Effector memory CD4-positive, alpha-beta T cell (primary cell): ENCODE measurements at places on chromosomes 16 and 17.

- no peaks in the 10 kb centered on the region for H3K27me3 ChIP-seq
- H3K4me1 ChIP-seq, result peaks cover 13% of the 10 kb centered on the region
- no peak overlapping the region for H3K27ac ChIP-seq
- no peak overlapping the region for H3K4me3 ChIP-seq
These were observed 75.1 kb downstream of the ZNF778 start for GRCh38 chr16:89292443-89293078.

DNA sequence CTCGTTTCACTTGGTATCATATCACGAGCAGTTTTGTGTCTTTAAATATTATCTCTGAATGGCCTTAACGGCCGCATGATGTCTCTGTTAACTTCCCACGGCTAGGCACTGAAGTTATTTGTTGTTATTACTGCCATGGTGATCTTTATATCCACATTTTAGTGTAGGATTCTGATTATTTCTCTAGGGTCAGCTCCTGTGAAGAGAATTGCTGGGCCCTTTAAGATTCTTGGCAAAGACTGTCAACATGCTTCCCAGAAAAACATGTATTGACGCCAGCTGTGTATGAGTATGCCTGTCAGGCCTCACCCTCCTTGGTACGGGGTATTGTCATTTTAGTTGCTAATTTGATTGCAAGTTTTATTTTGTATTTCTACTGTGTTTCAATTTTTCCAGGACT lies 263.5 kb downstream of the SNX29 start:
- H3K4me1 ChIP-seq, result no peaks in the 10 kb centered on the region
- H3K36me3 ChIP-seq, result no peaks in the 10 kb centered on the region
- H3K27me3 ChIP-seq, result no peaks in the 10 kb centered on the region
- no peak overlapping the region for H3K4me3 ChIP-seq

GRCh38 chr17:28528327-28529012 lies 22.3 kb downstream of the FOXN1 start:
- no peak overlapping the region for H3K4me3 ChIP-seq
- no peak for DNase-seq
- no peaks in the 10 kb centered on the region for H3K36me3 ChIP-seq
- no peak overlapping the region for H3K27ac ChIP-seq

GRCh38 chr16:71645450-71645849 lies 19.5 kb downstream of the MARVELD3 start:
- H3K27me3 ChIP-seq, result no peaks in the 10 kb centered on the region
- H3K27ac ChIP-seq, result no peak overlapping the region
- peaks cover 14% of the 10 kb centered on the region for H3K36me3 ChIP-seq
- H3K4me3 ChIP-seq, result no peak overlapping the region

DNA sequence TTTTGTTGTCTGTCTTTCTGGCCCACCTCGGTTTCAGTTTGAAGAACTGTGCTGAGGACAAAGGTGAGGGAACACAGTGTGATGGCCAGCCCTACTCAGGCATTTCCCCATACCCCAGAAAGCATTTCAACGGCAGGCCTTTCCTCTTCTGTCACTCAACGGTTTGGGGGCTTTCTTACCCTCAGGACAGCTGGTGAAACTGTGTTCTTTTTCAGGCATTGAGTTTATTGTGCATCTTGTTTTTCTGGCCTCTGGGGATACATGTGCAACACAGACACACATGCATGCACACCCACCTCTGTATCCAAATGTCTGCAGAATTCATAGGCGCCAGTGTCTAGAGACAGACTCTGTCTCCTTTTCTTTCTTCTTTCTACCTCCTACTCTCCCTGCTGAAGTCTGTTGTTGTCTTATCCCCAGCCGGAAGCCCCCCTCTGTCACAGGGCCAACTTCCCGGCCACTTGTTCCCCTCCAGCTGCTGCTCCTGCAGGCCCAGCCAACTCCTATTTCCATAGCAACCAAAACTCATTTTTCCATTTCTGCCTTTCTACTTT lies 17.0 kb downstream of the CHD9 start:
- no peaks in the 10 kb centered on the region for H3K36me3 ChIP-seq
- H3K4me3 ChIP-seq, result no peak overlapping the region
- H3K27me3 ChIP-seq, result no peaks in the 10 kb centered on the region
- no peaks in the 10 kb centered on the region for H3K4me1 ChIP-seq
- no peak for DNase-seq

- no peak overlapping the region for H3K27ac ChIP-seq
- no peak overlapping the region for H3K4me3 ChIP-seq
- H3K36me3 ChIP-seq, result no peaks in the 10 kb centered on the region
- H3K4me1 ChIP-seq, result no peaks in the 10 kb centered on the region
- DNase-seq, result no peak
These were observed 117.1 kb downstream of the KCNJ2 start for GRCh38 chr17:70286391-70286790.

GRCh38 chr17:56754523-56755208 lies 79.1 kb downstream of the C17orf67 start:
- no peak overlapping the region for H3K27ac ChIP-seq
- H3K36me3 ChIP-seq, result no peaks in the 10 kb centered on the region
- H3K27me3 ChIP-seq, result no peaks in the 10 kb centered on the region
- H3K4me1 ChIP-seq, result no peaks in the 10 kb centered on the region
- H3K4me3 ChIP-seq, result no peak overlapping the region

DNA sequence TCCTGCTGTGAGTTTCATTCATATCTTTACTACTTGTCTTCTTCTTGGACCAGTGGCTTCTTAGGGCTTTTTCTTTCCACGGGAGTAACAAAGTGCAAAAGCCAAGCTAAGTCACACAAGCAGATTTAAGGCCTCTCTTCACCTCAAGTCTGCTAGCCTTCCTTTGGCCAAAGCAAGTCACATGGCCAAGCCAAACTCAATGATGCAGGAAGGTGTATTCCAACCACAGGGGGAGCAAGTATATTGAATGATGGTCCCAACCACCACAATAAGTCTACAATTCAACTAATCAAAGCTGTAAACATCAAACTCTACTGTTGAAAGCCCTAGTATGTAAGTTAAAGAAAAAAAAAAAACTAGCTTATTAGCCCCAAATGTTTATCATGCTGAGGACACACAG lies 44.5 kb upstream of the CDYL2 start:
- H3K27me3 ChIP-seq, result no peaks in the 10 kb centered on the region
- no peak overlapping the region for H3K27ac ChIP-seq
- no peaks in the 10 kb centered on the region for H3K36me3 ChIP-seq
- DNase-seq, result no peak
- H3K4me3 ChIP-seq, result no peak overlapping the region

GRCh38 chr16:67279296-67280089 lies at the start of gene PLEKHG4:
PLEKHG4 (plus strand) TSS chr16:67279532; CDS start chr16:67280045, 513 bp downstream.
- H3K27ac ChIP-seq, result peak within 1 kb of the TSS; percentile 37
- H3K4me1 ChIP-seq, result peaks cover 10% of the 10 kb centered on the region
- H3K27me3 ChIP-seq, result no peaks in the 10 kb centered on the region
- H3K4me3 ChIP-seq, result peak within 1 kb of the TSS; percentile 67

GRCh38 chr16:87074641-87075318 lies 242.4 kb downstream of the C16orf95 start:
- H3K4me1 ChIP-seq, result no peaks in the 10 kb centered on the region
- no peaks in the 10 kb centered on the region for H3K27me3 ChIP-seq
- H3K4me3 ChIP-seq, result no peak overlapping the region
- H3K27ac ChIP-seq, result no peak overlapping the region
- H3K36me3 ChIP-seq, result no peaks in the 10 kb centered on the region
- DNase-seq, result no peak

- DNase-seq, result peak; percentile 17
- H3K4me1 ChIP-seq, result no peaks in the 10 kb centered on the region
- no peak within 1 kb of the TSS for H3K4me3 ChIP-seq
- H3K27ac ChIP-seq, result no peak within 1 kb of the TSS
- H3K36me3 ChIP-seq, result no peaks in the 10 kb centered on the region
These were observed at the start of gene GH2 for GRCh38 chr17:63881935-63882601. GH2 (minus strand) TSS chr17:63881944; CDS start chr17:63881801, 143 bp downstream.

DNA sequence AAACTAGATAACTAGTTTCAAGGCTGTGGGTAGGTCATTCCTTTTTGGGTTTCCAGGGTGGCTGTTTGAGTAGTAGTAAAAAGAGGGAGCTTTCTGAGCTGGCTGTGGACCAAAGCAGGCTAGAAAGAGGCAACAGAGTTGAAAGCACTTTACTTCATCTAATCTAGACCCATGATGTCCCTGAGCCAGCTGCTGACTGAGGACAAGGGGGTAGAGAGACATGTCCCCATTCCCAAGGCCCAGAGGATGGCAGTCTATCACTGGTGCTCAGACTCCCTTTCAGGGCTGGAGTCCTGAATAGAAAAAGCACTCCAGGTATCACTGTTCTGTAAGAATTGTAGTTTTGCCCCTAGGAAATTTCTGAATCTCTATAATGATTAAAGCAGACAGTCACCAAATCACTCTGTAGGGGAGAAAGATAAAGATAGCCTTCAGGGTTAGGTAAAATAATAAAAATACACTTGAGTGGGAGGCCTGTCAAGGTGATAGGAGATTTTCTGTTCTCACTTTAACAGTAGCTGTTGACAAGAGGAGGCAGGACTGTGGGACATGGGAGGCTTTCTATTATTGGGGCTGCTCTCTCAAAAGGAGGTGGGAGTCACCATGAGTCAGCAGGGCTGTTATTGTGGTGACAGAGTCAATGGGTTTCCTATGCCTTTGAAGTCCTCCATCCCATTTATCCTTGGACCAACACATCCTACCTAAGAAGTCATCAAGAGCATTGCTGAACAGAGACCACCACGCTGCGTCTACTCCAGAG lies 190.2 kb upstream of the MPHOSPH6 start:
- H3K36me3 ChIP-seq, result no peaks in the 10 kb centered on the region
- H3K4me1 ChIP-seq, result no peaks in the 10 kb centered on the region
- no peaks in the 10 kb centered on the region for H3K27me3 ChIP-seq
- no peak for DNase-seq

- no peak overlapping the region for H3K27ac ChIP-seq
- DNase-seq, result no peak
- no peaks in the 10 kb centered on the region for H3K4me1 ChIP-seq
- H3K27me3 ChIP-seq, result no peaks in the 10 kb centered on the region
- peaks cover 47% of the 10 kb centered on the region for H3K36me3 ChIP-seq
- no peak overlapping the region for H3K4me3 ChIP-seq
These were observed 37.2 kb upstream of the ULK2 start for GRCh38 chr17:19904924-19905323.

DNA sequence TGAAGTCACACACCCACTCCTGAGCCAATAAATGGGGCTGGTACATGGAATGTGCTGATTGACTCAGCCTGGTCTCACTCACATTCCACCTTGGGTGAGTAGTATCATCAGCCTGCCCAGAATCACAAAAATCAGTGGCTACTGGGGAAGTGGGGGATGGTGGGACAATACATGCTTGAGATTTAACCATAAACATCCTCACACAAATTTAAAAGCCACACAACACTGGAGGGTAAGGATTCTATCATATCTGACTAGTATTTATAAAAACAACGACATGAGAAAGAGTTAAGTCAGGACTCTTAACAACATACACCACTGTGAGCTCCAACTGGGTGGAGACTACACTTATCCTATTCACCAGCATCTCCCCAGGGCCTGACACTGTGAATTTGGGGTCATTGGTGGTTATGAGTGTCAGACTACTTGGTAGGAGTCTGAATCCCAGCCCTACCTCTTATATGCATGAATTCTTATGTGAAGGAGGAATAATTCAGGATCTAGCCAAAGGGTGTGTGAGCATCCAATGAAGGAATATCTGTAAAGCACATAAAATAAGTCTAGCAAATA lies 26.0 kb upstream of the IRX6 start:
- H3K27me3 ChIP-seq, result no peaks in the 10 kb centered on the region
- no peaks in the 10 kb centered on the region for H3K36me3 ChIP-seq
- H3K4me1 ChIP-seq, result no peaks in the 10 kb centered on the region

DNA sequence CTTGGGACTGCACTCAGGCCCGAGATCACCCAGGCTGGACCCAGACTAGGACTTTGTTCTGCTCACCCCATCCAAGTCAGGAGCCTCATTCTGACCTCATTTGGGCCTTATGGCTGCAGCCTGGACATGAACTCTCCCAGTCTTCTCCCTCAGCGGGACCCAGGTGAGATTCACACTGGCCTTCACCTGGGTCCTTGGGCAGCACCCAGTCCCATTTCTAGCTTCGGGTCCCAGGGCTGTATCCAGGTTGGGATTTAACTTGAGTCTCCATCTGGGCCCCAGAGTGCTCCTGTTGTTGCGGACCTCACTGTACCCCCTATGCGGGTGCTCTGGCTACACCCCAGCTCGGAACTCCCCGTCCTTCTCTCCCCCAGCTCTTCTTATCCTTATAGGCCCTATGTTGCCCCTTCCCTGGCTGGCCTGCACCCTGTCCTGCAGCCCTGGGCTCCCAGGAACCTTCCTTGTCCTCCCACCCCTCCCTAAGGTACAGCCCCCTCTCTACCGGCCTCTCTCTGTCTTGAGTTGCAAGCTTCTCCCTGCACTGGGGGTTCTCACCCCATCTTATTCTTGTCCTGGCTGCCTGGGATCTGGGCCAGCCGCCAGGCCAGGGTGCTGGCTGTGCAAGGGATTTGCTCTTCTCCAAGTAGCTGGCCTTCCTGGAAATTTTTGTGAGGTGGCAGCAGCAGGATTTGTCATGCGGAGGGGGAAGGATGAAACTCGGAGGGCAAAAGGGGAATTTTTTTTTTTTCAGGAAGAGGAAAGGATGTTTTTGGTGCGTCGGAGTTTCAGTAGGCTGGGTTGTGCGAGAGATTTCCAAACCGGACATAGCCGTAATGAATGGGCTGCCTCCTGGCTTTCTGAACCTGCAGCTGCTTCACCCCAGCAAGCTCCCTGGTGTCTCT lies 904 bp downstream of the MAP2K3 start:
- no peaks in the 10 kb centered on the region for H3K36me3 ChIP-seq
- peak overlapping the region; percentile 90 for H3K27ac ChIP-seq
- peaks cover 42% of the 10 kb centered on the region for H3K4me1 ChIP-seq
- no peak for DNase-seq
- H3K27me3 ChIP-seq, result no peaks in the 10 kb centered on the region
- H3K4me3 ChIP-seq, result peak overlapping the region; percentile 78

- H3K27me3 ChIP-seq, result no peaks in the 10 kb centered on the region
- peaks cover 3% of the 10 kb centered on the region for H3K36me3 ChIP-seq
- no peak for DNase-seq
- no peaks in the 10 kb centered on the region for H3K4me1 ChIP-seq
These were observed 53.3 kb downstream of the HLF start for GRCh38 chr17:55318081-55318480.

GRCh38 chr16:85399583-85400284 lies 213.4 kb upstream of the GSE1 start:
- H3K4me1 ChIP-seq, result no peaks in the 10 kb centered on the region
- no peak overlapping the region for H3K4me3 ChIP-seq
- no peak overlapping the region for H3K27ac ChIP-seq

DNA sequence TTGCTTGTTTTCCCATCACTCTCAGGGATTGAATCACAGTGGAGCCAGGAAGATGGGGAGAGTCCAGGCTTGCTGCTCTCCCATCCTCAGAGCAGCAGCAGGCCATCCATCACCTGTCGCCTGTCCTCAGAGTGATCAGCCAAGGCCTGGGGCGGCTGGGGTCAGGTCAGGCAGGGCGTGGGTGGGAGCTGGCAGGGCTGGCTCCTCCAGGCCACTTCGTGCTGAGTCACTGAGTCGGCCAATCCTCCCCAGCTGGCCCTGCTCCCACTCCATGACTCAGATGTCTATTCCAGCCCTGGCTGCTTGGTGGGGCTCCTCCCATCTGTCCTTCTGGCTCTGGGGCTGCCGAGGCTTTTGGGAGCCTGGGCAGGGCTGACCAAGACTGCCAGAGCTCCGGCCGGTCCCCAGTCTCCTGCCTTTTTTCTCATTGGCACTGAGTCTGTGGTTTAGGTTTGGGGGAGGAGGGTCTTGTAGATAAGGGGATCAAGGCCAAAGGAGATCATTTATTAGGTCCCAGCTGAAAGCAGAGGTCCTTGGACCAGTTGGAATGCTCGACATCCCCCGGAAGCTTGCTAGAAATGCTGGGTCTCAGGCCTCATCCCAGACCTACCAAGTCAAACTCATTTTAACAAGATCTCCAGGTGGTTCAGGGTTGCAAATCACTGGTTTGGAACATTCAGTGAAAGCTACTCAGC lies 72.7 kb downstream of the ABCC1 start:
- H3K4me3 ChIP-seq, result no peak overlapping the region
- H3K27ac ChIP-seq, result no peak overlapping the region
- H3K36me3 ChIP-seq, result peaks cover 43% of the 10 kb centered on the region
- H3K4me1 ChIP-seq, result peaks cover 14% of the 10 kb centered on the region
- H3K27me3 ChIP-seq, result no peaks in the 10 kb centered on the region
- no peak for DNase-seq
